Activated CD4-positive, alpha-beta T cell treated with anti-CD3 and anti-CD28 coated beads for 36 hours (primary cell): ENCODE measurements at places on chromosomes 6 and 20. TPM values are rescaled to one million over a fixed set of nuclear protein-coding genes. Genes with fewer than 3 reads are reported as not detected.
A peak's percentile ranks its signal among the peaks of the same experiment; 100 is the strongest.

DNA sequence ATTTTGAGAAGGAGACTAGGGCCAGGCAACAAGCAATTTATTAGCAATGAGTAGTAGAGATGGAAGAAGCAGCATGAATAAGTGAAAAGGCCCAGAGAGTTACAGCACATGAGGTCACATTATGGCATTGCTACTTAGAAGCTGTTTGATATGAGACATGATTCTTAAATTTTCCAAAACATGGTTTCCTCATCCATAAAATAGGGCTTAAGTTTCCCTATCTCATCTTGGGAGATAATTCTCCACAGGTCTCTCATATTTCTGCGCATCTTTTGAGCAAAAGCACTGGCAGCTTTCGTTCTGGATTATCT is 656.1 kb downstream of the EPHA7 start:
- no peak for DNase-seq
- H3K27me3 ChIP-seq = no peaks in the 10 kb centered on the region
- no peak overlapping the region for H3K4me3 ChIP-seq
- H3K36me3 ChIP-seq = no peaks in the 10 kb centered on the region
- no peak overlapping the region for H3K27ac ChIP-seq
- no peaks in the 10 kb centered on the region for H3K4me1 ChIP-seq

- no peaks in the 10 kb centered on the region for H3K36me3 ChIP-seq
- no peak for DNase-seq
- H3K4me1 ChIP-seq = no peaks in the 10 kb centered on the region
- H3K27ac ChIP-seq = no peak overlapping the region
- no peak overlapping the region for H3K4me3 ChIP-seq
Measured at GRCh38 chr20:22829356-22829755, 205.8 kb upstream of the SSTR4 start.

- no peak overlapping the region for H3K27ac ChIP-seq
- H3K4me3 ChIP-seq = no peak overlapping the region
- no peaks in the 10 kb centered on the region for H3K27me3 ChIP-seq
- H3K36me3 ChIP-seq = no peaks in the 10 kb centered on the region
- H3K4me1 ChIP-seq = no peaks in the 10 kb centered on the region
- DNase-seq = no peak
Measured at GRCh38 chr6:168018664-168019063, 21.2 kb downstream of the KIF25 start.

GRCh38 chr6:154830771-154831170 is 97.6 kb downstream of the SCAF8 start:
- H3K27me3 ChIP-seq = no peaks in the 10 kb centered on the region
- no peak overlapping the region for H3K4me3 ChIP-seq
- H3K27ac ChIP-seq = no peak overlapping the region
- no peak for DNase-seq
- peaks cover 41% of the 10 kb centered on the region for H3K36me3 ChIP-seq

DNA sequence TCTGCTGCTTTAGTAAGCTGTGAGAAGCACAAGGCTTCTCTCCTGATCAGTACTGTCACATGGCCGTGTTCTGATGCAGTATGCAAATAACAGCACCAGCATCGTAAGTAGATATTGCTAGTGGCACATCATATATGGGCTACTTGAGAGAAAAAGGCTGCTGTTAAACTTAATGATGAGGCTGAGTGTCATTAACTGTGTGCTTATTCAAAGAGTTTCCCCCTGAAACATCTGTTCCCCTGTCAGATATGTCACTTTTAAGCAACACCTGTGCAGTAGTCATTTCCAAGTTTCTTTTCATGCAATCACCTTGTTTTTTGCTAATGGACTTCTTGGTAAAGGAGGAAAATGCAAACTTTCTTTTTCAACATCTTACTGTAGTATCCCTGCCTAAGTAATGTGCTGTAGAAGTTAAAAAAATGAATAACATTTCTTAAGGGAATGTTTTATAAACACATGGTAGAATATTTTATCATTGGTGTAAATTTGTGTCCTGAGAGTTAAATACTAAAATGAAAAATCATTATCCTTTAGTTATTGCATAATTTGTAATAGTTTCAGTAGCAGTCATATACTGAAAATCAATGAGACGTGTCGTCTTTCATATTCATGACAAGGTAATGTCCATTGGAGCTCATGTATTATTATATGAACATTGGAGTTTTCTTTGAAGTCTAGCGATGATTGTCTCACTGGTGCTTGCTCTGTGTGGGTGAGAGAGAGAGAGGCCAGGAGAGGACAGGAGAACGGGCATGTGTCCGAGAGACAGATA is 366.3 kb downstream of the CDKAL1 start:
- H3K36me3 ChIP-seq = peaks cover 37% of the 10 kb centered on the region
- no peak overlapping the region for H3K27ac ChIP-seq
- no peaks in the 10 kb centered on the region for H3K4me1 ChIP-seq
- no peaks in the 10 kb centered on the region for H3K27me3 ChIP-seq
- H3K4me3 ChIP-seq = no peak overlapping the region

DNA sequence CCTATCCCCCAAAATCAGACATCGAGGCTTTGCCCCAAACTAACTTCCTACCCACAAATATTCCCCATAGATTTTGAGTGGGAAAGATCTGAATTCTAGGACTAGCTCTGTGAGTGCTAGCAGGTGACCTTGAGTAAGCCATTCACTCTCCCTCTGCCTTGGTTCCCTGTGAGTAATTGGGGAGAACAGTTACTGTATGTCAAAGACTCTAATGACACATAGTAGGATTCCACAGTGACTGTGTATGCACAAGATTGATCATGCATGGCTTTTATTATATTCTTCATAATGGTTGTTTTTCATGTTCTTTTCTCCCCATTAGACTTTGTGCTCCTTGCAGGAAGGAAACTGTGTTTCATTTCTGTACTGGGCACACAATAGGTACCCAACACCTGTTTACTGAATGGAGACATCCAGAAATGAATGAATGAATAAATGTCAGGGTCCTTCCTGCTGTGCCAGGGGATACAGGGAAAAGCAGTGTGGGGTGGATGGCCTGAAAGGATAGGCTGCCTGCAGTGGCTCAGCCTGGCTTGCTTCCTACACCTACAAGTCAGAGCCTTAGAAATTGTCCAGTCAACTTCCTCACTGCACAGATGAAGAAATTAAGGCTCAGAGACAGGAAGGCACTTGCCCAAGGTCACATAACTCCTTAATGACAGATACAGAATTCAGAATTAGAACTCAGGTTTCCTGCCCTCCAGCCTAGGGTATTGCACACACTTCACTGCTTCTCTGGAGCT is 901 bp upstream of the TMEM151B start:
- DNase-seq = no peak
- H3K27me3 ChIP-seq = peaks cover 44% of the 10 kb centered on the region
- peaks cover 32% of the 10 kb centered on the region for H3K4me1 ChIP-seq
- no peak overlapping the region for H3K27ac ChIP-seq
- peak overlapping the region; percentile 5 for H3K4me3 ChIP-seq

DNA sequence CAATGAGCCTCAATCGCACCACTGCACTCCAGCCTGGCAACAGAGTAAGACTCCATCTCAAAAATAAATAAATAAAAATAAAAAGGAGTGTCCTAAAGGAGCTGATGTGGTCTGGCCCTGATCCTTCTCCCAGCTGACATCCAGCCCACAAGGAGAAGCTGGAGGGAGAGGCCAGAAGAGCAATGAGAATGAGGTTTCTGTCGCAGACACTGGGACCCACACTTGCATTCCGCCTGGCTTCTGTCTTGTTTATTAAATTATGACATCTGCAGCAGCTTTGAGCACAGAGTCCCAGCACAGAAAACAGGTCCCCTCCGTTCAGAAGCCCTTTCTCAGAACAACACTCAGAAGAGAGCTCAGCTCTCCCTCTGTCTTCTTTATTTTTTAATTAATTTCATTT is 10.3 kb upstream of the E2F1 start:
- no peaks in the 10 kb centered on the region for H3K4me1 ChIP-seq
- no peak overlapping the region for H3K27ac ChIP-seq
- H3K27me3 ChIP-seq = no peaks in the 10 kb centered on the region
- H3K4me3 ChIP-seq = no peak overlapping the region

GRCh38 chr20:38217791-38218565 is 42.6 kb downstream of the KIAA1755 start:
- DNase-seq = no peak
- no peak overlapping the region for H3K4me3 ChIP-seq
- no peaks in the 10 kb centered on the region for H3K4me1 ChIP-seq
- H3K36me3 ChIP-seq = no peaks in the 10 kb centered on the region

DNA sequence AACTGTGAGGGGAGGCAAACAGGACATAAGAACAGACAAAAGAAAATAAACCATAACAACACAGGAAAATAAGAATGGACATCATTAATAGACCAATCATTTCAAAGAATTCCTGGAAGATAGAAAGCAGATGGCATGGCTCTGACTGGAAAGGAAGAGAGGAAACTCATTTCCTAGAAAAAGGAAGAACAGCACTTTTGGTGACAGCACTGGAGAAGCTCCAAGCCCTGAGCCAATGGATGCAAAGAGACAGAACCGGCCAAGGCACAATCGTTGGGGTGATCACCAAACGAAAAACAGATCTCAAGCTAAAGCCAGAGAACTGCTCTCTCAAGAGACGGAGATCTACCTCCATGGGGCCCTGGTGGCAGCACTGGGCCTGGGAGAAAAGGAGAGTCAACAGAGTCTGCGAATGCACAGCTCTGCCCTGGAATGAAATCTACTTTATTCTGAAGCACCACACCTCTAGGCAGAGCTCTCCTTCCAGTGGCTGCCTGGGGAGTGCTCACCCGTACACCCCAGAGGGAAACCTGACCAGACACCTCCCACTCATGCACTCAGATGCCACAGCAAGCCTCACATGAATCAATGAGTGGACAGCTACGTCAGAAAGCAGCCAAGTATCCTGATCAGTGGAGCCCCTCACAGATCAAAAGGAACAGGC is 24.2 kb downstream of the KIAA0319 start:
- no peaks in the 10 kb centered on the region for H3K27me3 ChIP-seq
- no peaks in the 10 kb centered on the region for H3K36me3 ChIP-seq
- no peaks in the 10 kb centered on the region for H3K4me1 ChIP-seq
- DNase-seq = no peak
- H3K27ac ChIP-seq = no peak overlapping the region
- no peak overlapping the region for H3K4me3 ChIP-seq

DNA sequence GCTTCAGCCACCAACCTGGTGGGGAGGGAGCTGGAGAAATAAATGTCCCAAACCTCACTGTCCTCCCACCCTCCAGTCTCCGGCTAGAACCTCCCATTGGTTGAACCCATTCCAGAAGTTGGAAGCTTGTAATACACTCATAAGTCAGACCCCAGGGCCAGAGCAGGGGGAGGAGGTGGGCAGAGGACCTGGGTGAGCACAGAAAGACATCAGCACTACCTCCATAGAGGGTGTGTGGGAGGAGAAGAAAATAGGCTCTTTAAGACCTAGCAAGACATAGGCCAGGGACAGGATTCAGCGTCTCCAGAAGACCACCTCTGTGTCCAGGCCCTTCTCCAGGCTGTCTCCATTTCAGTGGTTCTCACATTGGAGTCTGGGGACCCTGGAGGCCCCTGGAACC is 73.3 kb upstream of the TOP1 start:
- H3K4me3 ChIP-seq = no peak overlapping the region
- H3K27ac ChIP-seq = no peak overlapping the region
- no peaks in the 10 kb centered on the region for H3K36me3 ChIP-seq

- peaks cover 41% of the 10 kb centered on the region for H3K4me1 ChIP-seq
- peaks cover 10% of the 10 kb centered on the region for H3K36me3 ChIP-seq
- H3K27me3 ChIP-seq = no peaks in the 10 kb centered on the region
- no peak overlapping the region for H3K27ac ChIP-seq
- peak; percentile 42 for DNase-seq
Measured at GRCh38 chr20:17664025-17664633, 17.9 kb downstream of the RRBP1 start.

Gene SLPI
- not detected for total RNA-seq

Gene MICA
- total RNA-seq = 6.3 TPM

Gene KIFC1
- 89.3 TPM for total RNA-seq

Gene GSTA3
- not detected for total RNA-seq

Gene CEP43
- 20.0 TPM for total RNA-seq
